Activated CD4-positive, alpha-beta T cell treated with anti-CD3 and anti-CD28 coated beads, Interleukin-2, amount 10 ng/mL, durations not matched to agents 7 days and 5 days (primary cell): ENCODE measurements at places on chromosomes 4 and X.

- peak; percentile 25 for DNase-seq
Observed at GRCh38 chr4:40976343-40976742, 226.6 kb downstream of the NSUN7 start.

DNA sequence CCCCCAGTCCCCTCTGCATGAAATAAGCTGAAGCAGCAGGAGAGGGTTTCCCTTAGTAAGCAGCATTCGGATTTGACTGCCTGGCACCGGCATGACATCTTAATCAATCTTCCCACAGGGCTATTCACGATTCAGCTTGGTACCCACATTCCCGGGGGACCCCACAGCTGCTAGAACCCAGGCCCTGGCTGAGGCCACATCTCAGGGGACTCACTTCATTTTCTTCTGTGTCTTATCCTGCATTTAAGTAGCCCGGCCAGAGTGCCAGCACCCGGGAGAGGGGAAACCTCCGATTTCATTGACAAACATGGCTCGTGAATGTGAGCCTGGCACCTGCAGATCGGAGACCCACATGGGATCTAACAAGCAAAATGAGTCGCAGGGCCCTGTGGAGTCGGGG, 52.3 kb upstream of the CRMP1 start:
- no peak for DNase-seq

- no peak for DNase-seq
Observed at GRCh38 chr4:61198686-61199085, 1.4 kb upstream of the ADGRL3 start.

- peak; percentile 57 for DNase-seq
Observed at GRCh38 chrX:53831662-53832635, 145.4 kb upstream of the HUWE1 start.

DNA sequence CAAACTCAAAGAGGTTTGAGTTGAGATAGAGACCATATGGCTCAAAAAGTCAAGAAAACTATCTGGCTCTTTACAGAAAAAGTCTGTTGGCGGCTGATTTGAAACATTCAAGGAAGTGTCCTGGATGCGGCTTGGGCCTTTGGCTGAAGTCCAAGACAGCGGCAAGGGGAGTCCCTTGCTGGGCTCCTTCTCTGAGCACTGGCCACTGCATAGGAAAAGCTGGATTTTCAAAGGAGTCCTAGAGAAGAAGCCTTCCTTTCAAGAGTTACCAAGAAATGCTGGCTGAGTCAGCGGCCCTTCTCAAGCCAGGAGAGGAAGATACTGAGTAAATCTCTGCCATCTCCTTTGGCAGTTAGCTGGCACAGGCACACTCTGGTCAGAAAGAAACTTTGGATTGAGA, 12.1 kb downstream of the APLN start:
- DNase-seq = no peak
